ENCODE measurements at places on chromosomes 11 and 22.

DNA sequence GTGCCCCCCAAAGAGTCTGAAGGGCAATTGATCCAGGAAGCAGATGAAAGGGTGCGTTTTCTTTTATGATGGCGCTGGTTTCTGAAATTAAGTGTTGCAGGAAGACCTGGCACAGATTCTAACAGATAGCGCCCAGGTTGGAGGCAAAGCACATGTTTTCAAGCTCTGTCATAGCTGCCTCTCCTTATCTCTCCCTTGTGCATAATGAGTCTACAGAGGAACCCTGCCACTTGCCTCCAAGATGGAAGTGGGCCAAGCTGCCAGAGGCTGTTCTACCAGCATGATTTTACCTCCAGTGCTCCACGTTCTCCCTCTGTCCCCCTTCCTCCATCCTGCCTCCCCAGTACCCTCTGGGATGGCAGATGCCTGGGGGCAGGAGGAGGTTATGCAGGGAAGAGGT, 30.0 kb upstream of the TLCD5 start:
- no peak for DNase-seq

- no peak for DNase-seq
Observed at GRCh38 chr22:49824185-49824925, 3.3 kb downstream of the BRD1 start.

GRCh38 chr11:88482871-88483301, 145.3 kb upstream of the CTSC start:
- no peak for DNase-seq

- DNase-seq = no peak
Observed at GRCh38 chr11:95455228-95455970, 224.4 kb upstream of the SESN3 start.

DNA sequence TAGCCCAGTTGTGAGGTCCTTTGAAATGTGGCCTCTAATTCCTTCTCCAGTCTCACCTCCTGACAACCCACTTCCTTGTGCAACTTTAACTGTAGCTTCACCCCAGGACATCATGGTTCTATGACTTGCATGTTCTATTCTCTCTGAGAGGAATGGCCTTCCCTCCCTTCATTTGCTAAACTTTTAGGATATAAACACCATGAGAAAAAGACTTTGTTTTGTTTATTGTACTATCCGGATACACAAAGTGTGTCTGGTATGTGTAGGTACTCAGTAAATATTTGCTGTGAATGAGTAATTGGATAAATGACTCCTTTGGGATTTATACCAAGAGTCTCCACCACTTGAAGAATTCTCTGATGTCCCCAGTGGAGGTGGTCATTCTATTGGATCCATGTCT, 547.6 kb downstream of the INSC start:
- DNase-seq = no peak

GRCh38 chr11:10651656-10652361, 41.7 kb downstream of the IRAG1 start:
- no peak for DNase-seq

DNA sequence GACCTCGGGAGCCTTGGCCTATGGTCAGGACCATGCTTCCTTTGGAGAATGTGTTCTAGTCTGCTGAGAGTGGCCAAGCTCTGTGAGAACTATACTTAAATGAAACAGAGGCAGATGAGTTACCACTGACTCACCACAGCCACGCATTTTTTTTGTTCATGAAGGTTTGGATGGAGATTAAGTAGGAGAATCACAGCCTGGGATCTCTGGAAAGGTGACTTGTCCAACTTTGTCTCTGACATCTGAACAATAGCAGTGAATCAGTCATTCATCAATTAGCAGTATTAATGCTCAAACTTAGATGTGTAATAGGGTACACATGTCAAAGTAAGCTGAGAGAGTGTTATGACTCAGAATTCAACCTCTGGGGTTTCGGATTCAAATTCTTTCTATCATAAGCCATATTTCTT, 100.7 kb upstream of the ANO3 start:
- no peak for DNase-seq

DNA sequence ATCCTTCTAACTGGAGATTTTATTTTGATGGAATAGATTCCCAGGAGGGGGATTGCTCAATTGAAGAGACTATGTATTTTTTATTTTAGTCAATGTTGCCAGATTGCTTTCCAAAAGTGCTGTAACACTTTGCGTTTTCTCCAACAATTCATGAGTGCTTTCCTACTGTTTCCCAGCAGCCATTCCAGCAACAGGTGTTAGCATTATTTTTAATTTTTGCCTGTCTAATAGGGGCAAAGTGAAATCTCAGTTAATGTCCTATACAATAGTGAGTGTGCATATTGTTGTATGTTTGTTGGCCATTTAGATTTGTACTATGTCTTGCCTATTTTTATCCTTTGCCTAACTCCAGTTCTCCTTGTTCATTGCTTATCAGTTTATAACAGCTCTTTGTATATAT, 12.1 kb upstream of the CACNG2 start:
- DNase-seq = no peak

DNA sequence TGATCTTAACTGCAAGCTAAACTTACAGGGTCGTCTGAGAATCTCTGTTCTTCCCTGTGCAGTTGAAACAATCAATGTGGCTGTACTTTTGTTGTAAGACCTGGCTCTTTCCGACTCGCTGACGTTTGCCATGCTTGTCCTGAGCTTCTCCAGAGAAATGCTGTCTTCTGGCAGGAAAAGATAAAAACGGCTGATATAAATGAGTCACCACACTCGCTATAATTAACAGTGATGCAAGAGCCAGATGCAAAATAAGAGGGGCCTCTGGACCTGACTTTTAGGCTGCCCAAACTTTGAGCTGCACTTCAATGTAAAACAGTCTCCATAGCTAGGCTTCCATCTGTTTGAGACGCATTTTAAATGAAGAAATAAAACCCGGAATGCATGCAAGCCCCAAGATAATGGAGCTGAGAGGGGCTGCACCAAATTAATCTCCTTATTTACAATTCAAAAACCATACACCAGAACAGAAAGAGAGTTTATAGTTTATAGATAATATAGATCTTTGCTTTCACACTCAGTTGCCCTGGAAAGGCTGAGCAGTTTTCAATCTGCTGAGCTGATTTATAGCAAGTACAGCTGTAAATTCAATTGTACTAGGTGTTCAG, 48.5 kb downstream of the WT1 start:
- no peak for DNase-seq

DNA sequence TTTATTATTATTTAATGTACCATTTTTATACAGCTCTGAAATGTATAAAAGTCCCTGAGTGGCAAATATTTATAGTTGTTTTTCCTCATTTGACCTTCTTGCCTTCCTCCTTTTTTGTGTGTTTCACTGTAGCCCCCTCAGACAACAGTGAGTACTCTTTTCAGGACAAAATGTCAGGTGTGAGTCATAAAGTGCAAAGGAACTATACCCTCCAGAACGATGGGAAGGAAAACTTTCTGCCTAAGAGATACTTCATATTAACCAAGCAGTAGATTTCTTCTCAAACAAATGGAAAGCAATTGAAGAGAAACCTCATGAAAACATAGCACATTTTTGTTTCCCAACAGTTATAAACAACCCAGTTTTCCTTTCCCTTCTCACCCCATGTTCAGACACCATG, 16.1 kb upstream of the MS4A7 start:
- DNase-seq = no peak

GRCh38 chr11:131385763-131386390, 15.5 kb downstream of the NTM start:
- no peak for DNase-seq

DNA sequence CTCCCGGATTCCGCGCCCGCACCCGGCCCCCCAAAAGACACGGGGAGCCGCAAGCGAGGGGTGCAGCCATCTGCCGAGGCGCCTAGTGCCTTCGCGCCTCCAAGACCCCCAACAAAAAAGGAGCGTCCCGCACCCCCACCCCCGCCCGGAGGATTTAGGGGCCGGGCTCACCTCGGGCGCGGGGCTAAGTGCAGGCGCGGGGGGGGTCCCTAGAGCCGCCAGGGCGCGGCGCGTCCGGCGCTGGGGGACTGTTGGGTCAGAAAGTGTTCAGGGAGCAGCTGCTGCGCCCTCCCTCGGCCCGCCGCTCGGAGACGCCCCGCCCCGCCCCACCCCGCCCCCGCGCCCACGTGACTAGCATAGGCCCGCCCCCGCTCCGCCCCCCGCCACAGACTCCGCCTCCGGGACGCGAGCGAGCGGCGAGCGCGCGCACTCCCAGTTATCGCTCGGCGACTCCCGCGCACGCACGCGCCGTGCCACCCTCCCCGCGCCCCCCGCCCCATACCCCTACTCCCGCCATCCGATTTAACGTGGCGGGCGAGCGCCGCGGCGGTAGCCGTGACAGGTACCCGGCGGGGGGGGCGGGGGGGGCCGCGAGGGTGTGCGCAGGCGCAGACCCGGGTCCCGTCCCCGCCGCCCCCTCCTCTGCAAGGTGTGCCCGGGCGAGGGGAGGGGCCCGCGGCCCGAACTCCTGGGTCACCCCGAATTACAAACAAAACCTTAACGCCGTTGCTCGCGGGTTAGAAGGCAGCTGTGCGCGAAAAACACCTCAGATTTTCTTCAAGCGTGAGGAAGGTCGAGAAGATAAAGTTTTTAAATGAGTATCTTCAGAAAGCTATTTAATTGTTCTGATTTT, 56.2 kb downstream of the KCNJ4 start:
- DNase-seq = peak; percentile 78

DNA sequence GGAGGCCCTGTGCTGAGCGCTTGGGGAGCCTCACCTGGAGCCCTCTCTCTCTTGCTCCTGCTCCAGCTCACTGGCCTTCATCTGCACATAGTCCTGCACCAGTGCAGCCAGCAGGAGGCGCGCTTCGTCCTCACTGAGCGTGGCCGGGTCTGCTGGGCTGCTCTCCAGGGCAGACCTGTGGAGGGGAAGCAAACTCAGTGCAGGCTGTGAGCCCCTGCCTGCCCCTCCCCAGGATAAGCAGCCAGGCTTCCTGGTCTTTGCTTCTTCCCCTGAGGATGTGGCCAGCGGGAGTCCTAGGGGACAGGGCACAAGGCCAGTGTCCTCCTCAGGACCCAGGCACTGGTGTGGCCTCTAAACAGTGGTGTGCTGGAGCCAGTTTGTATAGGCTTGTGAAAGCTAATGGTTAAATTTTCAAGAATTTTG, 2.2 kb downstream of the CALCA start:
- DNase-seq = no peak

DNA sequence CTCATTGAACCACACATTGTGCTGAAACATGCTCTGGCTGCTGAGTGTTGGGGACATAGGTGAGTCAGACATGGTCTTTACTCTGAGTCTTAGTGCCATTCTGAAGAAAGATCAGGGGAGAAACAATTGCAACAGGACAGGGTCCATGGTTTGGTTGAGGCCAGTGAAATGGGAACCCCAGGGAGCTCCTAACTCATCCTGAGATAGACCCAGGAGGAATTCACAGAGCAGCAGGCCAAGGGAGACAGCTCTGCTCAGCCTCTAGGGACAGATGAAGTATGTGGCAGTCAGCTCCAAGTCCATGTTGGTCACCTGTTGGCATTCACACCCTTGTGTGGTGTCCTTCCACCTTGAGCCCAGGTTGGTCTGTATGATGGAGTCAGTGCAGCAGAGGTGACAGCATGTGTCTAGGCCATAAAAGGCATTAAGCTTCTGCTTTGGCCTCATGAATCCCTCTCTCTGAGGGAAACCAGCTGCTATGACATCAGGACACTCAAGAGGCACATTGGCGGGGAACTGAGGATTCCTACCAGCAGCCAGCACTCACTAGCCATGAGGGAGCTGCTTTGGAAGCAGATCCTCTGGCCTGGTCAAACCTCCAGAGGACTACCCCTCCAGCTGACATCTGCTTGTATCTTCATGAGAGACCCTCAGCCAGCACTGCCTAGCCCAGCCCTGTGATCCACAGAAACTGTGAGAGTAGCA, 50.3 kb upstream of the MYEOV start:
- DNase-seq = no peak

DNA sequence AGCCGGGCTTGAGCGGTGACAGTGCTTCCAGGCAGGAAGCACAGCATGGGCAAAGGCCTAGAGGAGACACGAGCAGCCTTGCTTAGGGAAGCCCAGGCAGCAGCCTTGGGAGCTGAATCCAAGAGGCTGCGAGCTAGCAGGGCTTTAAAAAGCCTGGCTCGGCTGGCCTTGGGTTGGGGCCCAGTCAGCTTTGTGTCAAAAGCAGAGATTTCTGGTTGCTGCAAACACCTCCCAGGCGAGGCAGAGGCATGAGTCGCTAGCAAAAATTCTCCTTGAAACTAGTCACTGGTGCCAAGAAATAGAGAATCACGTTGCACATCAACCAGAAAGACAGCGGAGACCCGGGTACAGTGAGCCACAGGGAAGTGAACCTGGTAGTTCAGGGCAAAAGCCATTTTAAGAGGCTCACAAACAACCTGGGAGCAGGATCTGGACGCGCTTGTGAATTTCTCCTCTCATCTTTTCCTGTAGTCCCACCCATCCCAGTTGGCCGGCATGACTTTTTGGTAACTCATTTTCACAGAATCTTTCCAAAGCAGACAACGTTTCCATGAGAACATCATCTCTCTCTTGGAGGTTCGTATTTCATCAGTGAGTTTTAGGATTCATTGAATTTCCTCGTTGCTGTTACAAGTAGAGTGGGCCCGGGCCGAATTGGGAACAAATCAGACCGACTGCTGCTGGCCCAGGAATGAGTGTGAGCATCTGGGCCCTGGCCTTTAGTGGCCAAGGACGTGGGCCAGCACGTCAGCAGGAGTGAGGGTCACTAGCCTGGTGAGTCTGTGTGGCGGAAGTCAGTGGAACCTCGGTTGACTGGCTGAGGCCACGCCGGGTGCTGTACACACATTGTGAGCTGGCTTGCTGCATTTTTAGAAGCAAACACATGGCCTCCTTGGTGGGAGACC, 16.4 kb upstream of the FGF4 start:
- no peak for DNase-seq

GRCh38 chr11:113198972-113199661, 115.3 kb upstream of the TTC12 start:
- no peak for DNase-seq

DNA sequence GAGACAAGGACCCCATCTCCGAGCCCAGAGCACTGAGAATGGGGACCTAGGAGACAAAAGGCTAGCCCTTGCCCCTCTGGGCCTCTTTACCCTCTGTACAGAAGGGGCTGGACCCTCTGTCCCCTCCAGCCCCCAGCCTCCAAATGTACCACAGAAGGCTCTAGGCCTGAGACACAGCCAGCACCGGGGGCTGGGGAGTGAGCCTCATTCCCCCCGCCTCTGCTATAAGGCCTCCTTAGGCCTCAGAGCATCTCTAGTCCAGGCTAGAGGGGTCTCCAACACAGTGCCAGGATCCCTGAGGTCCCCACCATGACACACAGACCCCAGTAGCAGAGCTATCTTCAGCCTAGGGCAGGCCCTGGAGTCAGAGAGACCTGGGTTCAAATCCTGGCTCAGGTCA, 4.8 kb downstream of the SMTN start:
- no peak for DNase-seq

GRCh38 chr11:86418917-86419316, 44.2 kb downstream of the CCDC81 start:
- DNase-seq = no peak

DNA sequence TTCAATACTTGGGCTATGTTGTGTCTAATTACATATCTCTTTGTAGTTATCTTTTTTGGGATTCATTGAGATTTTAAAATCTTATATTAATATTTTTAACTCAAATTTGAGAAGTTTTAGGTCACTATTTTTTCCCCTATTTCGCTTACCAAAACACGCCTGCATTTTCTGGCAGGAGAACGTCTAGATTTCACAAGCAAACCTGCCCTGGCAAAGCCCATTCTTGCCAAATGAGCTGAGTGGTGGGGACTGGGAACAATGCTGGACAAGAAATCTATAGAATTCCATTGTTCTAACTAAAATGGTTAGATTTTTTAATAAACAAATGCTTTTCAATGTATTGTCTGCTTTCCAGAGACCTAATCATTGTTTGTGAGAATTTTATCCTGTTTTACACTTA, 1283.7 kb upstream of the RAG2 start:
- DNase-seq = no peak

- DNase-seq = no peak
Observed at GRCh38 chr11:59574932-59575502, 40.6 kb downstream of the OSBP start.

- no peak for DNase-seq
Observed at GRCh38 chr11:13332124-13332523, 54.5 kb downstream of the BMAL1 start.
